ENCODE measurements at places on chromosomes 2 and 18.

GRCh38 chr18:49168281-49168985, 217.7 kb upstream of the SMAD7 start:
- no peak for DNase-seq

DNA sequence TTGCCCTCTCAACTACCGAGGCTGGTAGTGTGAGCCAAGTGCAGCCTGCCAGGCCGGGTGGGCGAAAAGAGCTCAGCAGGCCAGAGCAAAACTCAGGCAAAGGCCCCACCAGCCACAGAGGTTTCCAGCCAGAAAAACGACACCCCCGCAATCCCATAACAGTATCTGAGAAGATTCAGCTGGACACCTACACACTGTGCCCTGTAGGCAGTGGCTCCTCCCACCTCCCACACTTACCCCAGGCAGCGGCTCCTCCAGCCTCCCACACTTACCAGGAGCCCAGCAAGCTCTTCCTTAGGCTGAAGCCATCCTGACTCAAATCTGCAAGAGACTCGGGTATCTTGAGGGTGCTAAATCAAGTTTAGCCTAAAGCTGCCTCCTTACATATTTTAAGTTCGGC, 15.6 kb upstream of the TMEM18 start:
- no peak for DNase-seq

DNA sequence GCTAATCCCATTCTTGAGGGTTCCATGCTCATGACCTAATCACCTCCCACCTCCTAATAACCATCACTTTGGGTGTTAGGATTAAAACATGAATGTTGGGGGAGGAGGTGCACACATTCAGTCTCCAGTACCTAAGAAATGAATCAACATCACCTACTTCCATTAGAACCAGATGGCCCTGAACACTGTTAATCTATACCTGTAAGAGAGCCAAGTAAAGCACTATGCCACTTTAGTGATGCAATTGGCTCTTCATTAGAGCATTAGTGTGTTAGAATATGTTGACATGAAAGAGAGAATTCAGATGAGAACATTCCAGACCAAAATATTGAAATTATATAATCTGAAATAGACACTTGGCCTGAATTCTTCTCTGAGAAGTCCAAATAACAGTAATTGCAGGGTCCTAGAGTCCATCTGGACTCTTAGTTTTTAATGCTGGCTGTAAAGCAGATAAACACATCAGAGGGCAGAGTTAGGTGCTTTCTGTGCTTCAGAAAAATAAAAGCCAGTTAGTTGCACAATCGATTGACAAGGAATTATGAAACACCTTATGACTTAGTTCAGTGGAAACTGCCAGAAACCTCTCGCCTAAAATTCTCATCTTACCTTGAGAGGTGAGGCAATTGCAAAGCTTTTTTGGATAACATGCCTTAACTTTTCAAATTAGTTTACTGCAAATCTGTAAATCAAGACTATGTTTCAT, 923.7 kb downstream of the SLC4A3 start:
- DNase-seq = no peak

GRCh38 chr18:36942264-36942663, 113.3 kb downstream of the KIAA1328 start:
- no peak for DNase-seq

- no peak for DNase-seq
Measured at GRCh38 chr2:48717846-48718245, 37.7 kb downstream of the LHCGR start.

GRCh38 chr2:1641523-1641922, 102.8 kb downstream of the PXDN start:
- DNase-seq = no peak

- DNase-seq = no peak
Measured at GRCh38 chr2:35495182-35495581, 860.4 kb upstream of the CRIM1 start.

DNA sequence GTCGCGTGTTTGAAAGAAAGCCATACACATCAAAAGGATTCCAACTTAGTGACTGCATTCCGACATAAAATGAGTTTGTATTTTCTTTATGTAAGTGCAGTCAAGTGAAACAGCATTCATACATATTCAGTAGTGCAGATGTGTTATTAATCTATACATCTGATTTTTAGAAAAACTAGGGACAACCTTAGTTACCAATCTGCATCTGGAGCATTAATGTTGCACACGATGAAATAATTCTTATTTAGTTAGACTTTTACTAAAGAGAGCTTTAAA, 1.9 kb downstream of the GORASP2 start:
- DNase-seq = no peak

DNA sequence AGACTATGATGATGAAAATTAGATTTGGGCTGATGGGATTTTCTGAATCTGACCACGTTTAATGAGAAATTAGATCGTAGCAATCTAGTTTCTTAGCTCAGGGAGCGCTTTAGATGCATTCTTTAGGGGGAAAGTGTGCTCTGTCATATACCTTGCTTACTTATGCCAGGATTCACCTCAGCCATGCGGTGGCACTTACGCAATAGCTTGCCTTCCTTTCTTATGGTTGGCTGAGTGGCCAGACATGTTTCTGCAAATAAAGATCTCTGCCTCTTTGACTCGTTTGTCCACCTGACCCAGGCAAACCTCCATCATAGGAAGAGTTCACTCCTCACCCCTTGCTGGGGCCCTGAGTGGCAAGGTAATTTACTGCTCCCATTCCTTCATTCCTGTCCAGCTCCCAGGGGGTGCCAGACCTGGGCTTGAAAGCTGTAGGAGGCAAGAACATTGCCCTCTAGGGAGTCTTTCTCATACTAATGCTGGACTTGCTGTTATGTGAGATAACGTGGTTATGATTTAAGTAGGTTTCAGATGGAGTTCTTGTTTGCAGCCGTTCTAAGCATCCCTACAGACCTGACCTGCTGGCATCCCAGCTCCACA, 57.1 kb downstream of the FBLN7 start:
- DNase-seq = no peak

DNA sequence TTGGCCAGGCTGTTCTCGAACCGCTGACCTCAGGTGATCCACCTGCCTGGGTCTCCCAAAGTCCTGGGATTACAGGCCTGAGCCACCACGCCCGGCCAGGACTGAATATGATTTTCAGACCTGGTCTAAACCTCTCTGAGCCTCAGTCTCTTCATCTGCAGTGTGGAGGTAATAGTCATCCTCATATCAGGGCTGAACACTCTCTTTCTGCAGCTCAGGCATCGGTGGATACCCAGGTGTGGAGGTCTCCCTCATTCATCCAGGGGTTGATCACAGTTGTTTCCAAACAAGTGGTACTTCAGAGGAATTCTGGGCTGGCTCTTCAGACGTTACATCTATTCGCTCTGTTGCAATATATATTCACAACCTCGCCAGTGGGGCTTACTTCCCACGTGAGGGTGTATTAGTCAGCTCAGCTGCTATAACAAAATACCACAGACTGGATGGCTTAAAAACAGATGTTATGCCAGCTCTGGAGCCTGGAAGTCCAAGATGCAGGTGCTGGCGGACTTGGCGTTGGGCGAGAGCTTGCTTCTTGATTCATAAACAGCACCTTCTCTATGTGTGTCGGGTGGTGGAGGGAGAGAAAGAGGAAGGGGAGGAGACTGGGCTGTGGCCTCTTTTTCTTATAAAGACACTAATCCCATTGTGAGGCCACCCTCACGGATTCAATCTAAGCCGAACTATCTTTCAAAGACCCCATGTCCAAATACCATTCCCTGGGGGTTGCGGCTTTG, 2.9 kb upstream of the MBP start:
- no peak for DNase-seq

DNA sequence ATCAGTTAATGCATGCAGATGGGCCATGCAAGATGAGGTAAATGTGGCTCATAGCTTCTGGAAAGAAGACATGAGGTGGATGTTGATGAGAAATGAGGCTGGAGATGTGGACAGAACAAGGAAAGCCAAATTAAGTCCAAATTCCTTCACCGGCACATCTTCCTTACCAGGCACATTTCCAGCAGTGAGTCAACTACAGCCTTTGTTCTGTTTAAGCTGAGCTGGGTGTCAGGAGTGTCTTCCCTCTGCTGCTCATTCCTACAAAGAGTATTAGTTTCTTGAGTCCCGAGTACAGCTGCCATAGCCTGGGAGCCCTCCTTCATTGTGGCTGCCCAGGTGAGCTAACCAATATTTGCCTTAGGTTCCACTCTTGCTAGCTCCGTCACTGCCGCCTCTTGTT, 945.0 kb downstream of the SLC4A3 start:
- DNase-seq = no peak

- DNase-seq = no peak
Measured at GRCh38 chr2:133389569-133389968, 178.7 kb downstream of the NCKAP5 start.

- no peak for DNase-seq
Measured at GRCh38 chr18:36394486-36394885, 97.0 kb downstream of the FHOD3 start.

GRCh38 chr18:60147323-60147722, 225.3 kb downstream of the MC4R start:
- DNase-seq = no peak

GRCh38 chr2:208285853-208286252, 19.8 kb downstream of the PIKFYVE start:
- no peak for DNase-seq

DNA sequence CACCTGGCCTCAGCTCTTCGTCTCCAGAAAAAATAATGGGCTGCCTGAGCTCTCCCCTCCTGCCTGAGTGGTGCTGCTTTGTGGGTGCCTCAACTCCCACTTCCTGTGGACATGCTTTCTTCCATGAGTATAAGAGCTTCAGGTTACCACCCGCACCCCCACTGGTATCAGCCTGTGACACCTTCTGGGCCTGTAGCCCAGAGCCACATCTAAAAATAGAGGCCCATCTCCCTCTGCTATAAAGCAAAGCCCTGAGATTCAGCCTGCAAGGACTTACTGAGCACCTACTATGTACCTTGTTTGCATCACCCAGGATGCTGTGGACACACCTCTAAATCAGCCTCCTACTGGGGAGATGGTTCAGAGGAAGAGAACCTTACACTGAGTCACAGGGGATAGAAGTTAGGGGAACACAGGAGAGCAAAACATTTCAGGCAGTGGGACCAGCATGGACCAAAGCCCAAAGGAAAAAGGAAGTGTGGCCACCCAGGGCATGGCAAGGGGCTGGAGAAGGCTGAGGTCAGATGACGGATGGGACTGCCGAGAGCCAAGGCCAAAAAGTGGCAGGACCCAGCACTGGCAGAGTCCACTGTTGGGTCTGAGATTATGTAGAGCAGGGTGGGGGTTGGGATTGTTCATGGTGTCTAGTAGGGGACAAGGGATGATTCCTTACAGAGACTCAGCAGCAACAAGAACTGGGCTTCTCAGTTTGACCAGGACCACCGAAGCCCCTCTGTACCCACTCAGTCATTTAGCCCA, 123.7 kb upstream of the PPP1CB start:
- no peak for DNase-seq

DNA sequence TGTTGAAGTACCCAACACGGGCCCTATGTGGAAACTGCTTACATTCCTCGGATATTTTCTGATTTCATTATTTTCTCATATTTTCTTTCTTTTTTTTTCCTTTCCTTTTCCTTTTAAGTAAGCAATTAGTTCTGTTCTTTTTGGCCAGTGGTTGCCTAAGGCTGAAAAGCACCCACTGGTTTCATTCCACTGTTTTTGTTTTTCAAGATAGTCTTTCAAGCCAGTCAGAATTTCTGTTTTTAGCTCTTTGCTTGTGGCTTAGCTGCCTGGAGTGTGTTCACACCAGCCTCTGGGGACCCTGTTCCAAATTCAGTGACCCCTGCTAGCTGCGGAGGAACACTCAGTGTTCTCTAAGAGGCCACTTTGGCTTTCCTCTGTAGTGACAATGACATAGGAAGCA, 73.6 kb downstream of the NRP2 start:
- no peak for DNase-seq

DNA sequence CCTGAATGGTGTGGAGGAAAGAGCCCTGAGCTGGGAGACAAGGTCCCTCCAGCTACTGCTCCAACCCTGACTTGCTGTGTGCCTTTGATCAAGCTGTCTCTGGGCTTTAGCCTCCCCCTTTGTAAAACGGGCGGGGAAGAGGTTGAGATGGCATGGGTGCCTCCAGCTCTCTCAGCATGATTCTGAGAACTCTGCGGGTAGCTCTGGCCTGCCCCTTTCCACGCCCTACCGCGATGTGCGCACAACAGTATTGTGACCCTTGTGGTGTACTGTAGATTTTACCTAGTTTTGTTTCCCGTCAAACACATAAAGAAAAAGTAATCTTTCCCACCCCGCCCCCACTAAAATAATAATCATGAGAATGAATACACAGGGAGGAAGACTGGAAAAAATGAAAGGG, 5.3 kb downstream of the CD8A start:
- no peak for DNase-seq

DNA sequence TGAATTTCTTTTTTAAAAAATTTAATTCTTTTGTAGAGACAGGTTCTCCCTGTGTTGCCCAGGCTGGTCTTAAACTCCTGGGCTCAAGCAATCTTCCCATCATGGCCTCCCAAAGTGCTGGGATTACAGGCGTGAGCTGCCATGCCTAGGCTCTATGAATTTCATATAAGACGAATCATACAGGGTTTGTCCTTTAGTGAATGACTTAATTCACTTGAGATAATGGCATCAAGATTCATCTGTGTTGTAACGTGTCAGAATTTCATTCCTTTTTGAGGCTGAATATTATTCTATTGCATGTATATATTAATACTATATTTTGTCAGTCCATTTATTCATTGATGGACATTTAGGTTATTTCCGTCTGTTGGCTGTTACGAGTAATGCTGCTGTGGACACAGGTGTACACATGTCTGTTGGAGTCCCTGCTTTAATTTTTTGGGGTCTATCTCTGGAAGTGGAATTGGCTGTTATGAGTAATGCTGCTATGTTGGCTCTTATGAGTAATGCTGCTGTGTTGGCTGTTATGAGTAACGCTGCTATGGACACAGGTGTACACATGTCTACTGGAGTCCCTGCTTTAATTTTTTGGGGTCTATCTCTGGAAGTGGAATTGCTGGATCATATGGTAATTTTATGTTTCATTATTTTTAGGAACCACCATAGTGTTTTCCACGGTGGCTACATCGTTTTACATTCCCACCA, 210.6 kb downstream of the CAMKMT start:
- DNase-seq = no peak

- no peak for DNase-seq
Measured at GRCh38 chr2:148515120-148515519, 129.4 kb upstream of the EPC2 start.

DNA sequence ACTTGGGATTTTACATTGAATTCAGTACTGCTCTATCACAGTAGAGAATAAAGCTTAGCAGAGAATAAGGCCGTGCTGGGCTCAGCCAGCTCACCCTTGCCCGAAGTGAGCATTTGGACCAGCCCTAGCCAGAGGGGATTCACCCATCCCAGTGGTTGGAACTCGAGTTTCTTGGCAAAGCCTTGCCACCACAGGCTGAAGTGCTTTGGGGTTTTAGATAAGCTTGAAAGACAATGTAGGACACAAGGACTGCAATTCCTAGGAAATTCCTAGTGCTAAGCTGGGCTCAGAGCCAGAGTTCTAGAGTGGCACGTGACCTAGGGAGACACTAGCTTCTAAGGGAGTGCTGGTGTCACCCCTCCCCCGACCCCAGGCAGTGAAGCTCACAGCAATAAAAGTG, 28.0 kb downstream of the SERPINB11 start:
- DNase-seq = no peak

Measured in C1 segment of cervical spinal cord (tissue), 14 donors.